Activated CD8-positive, alpha-beta memory T cell treated with anti-CD3 and anti-CD28 coated beads for 4 hours (primary cell): ENCODE measurements at places on chromosomes 2 and 18.

DNA sequence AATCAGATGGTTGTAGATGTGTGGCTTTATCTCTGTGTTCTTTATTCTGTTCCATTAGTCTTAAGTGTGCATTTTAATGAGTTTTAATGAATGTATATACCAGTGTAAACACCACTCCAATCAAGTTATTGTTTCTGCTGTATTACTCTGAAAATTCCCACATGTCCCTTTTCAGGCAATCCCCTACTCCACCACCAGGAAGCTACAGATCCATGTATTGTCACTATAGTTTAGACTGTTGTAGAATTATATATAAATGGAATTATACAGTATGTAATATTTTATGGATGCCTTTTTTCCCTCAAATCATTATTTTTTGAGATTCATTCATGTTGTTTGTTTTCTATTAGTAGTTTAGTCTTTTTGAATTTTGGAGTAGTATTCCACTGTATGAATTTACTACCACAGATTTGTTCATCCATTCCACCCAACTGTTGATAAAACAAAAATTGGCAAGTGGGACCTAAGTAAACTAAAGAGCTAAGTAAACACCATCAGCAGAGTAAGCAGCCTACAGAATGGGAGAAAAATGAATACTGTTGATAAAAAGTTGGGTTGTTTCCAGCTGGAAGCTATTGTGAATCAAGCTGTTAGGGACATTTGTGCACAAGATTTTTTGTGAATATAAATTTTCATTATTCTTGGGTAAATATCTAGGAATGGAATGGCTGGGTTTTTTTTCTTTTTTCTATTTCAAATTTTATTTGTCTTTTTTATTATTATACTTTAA is 262.0 kb downstream of the CAMKMT start:
- no peak for DNase-seq

GRCh38 chr2:25418944-25419677 is 77.4 kb upstream of the DNMT3A start:
- no peak for DNase-seq

- no peak for DNase-seq
These were observed 60.5 kb downstream of the INSIG2 start for GRCh38 chr2:118148809-118149208.

GRCh38 chr2:113069676-113070605 is 2.2 kb downstream of the IL1F10 start:
- DNase-seq = no peak
